ENCODE measurements at places on chromosomes 13 and 19.
A peak's percentile ranks its signal among the peaks of the same experiment; 100 is the strongest.

GRCh38 chr19:2573916-2574315 lies 98.0 kb downstream of the GADD45B start:
- no peak for DNase-seq

DNA sequence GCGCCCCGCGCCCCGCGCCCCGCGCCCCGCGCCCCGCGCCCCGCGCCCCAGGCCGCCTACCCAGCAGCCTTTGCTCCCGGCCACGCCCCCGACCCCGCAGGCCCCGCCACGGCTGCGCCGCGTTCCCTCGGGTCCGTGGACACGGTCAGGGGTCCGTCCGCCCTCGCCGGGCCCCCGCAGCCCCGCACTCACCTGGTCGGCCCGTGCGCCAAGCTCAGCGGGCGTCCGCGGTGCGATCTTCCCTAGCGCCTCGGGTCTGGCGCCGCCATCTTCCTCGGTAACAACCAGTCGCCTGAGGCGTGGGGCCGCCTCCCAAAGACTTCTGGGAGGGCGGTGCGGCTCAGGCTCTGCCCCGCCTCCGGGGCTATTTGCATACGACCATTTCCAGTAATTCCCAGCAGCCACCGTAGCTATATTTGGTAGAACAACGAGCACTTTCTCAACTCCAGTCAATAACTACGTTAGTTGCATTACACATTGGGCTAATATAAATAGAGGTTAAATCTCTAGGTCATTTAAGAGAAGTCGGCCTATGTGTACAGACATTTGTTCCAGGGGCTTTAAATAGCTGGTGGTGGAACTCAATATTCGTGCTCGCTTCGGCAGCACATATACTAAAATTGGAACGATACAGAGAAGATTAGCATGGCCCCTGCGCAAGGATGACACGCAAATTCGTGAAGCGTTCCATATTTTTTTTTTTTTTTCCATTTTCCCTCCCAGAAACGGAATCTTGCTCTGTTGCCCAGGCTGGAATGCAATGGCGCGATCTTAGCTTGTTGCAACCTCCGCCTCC lies at the start of the genes MED16 and RNU6-9:
MED16 (minus strand) TSS at position 294 of the 796 bp plus-strand sequence. CDS start 2,056 bp downstream, outside the sequence.
RNU6-9 (plus strand) TSS at position 591 of the 796 bp plus-strand sequence.
- peak; percentile 82 for DNase-seq

DNA sequence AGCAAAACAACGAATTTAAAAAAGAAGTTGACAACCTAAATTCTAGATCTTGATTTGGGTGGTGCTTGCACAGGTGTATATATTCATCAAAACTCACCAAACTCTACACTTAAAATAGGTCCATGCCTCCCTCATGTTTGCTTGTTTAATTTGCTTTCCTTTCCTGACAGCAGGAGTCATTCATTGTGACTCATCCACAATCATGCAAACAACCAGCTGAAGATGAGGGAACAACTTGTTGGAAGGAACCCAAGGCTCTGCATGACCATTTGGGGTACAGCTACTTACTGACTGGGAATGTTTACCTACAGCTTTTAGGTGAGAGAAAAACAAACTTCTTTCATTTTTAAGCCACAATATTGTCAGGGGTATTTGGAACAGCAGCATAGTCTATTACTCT lies 96.6 kb downstream of the RXFP2 start:
- DNase-seq, result no peak

- DNase-seq, result no peak
These were observed 27.7 kb downstream of the THSD1 start for GRCh38 chr13:52378312-52378711.

DNA sequence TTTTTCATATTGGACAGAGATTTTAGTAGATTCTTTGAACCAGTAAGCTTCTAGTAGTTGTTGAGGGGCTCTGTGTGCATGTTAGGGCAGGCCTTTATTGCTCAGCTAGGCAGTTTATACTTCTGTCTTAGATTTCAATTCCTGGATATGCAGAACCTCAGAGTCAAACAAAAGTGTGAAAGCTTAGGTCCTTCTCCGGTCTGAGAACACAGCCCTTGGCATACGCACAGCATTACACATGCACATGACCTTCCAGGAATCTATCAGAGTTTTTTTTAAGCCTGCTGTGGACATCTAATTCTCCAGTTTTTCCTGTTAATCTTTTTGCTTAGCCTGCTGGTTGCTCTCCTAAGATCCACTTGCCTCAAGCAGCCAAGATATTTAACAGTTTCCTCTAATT lies 77.9 kb upstream of the KL start:
- no peak for DNase-seq

- no peak for DNase-seq
These were observed 294.1 kb downstream of the KCNRG start for GRCh38 chr13:50309318-50309717.

- DNase-seq, result no peak
These were observed 10.9 kb upstream of the SPC24 start for GRCh38 chr19:11166281-11167142.
